ENCODE measurements at places on chromosomes 3 and 15.

DNA sequence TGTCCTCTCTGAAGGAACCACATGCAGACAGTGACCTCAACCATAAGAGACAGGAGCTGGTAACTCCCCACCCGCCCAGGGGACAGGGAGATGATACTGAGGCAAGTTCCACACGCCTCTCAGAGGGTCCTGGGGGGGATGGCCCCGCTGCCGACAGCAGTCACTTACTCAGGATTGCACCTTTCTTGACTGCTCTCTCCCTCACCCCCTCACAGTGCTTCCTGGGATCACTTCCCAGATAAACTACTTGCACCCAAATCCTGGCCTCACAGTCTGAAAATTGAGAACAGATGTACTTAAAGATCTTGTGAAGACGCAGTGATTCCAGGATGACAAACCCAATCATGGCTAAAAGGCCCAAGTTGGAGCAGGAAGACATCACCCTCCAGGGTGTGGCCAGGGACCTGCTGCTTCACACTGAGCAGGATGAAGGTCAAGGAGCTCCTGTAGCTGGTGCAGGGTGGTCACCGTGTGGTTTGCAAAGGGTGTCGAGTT, 207.6 kb downstream of the ADAMTS17 start:
- no peak for DNase-seq

DNA sequence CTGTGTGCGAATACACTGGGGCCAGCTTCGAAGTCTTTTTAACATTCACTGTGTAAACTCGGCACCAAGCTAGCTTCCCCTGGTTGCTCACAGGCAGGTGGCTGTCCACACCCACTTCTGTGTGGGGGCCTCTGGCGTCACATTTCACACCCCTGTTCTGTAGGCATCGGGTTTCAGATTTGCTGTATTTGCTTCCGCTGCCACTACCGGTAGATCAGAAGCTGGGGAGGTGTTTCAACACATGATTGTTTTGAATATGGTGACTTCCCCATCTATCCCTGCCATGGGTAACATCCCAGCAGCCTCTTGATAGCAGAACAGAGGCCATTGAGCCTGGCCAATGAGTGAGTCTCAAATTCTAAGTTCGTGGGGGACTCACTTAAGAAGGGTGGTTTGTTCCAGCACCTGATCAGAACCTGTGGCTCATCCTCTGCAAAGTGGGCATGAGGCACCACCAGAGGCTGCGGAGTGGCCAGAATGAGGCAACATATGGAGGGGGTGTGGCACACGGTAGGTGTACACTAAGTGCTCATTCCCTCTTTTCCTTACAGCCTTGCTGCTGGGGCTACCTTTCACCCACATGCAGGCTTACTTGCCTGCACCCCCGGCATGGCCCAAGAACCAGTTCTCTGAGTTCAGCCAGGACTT, 61.5 kb downstream of the IQSEC1 start:
- DNase-seq = peak; percentile 90

DNA sequence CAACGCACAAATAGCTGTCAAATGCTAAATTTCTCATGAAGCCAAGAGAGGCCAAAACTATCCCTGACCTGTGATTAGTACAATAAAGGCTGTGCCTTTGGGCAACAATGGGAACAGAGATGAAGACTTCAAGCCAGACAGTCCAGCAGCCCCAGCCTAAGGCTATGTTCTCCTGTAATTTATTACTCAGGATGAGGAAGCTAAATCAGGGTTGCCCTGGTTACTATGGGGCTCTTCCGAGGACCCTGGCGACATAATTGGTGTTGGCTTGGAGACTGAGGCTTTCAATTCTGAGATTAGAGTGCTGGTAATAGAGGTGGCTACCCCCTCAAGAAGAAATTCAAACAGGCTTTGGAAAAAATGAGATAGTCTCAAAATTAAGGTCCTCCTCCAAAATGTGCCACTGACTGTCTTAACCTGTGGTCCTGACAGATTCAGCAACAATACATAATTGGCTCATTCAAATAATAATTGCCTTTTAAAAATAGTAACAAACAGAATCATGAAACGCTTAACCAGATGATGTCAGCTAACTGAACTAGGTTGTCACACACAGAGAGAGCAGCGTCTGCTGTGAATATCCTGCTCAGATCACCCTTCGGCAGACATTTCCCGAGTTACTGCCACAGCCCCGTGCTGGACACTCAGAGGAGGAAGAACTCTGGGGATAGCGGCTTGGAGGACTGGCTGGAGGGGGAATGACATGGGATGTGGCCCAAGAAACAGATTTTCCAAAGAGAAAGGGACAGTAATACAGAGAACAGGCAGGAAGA, 43.0 kb downstream of the NSMCE3 start:
- DNase-seq = no peak

- DNase-seq = no peak
Observed at GRCh38 chr3:108406063-108406660, 104.2 kb downstream of the MYH15 start.

DNA sequence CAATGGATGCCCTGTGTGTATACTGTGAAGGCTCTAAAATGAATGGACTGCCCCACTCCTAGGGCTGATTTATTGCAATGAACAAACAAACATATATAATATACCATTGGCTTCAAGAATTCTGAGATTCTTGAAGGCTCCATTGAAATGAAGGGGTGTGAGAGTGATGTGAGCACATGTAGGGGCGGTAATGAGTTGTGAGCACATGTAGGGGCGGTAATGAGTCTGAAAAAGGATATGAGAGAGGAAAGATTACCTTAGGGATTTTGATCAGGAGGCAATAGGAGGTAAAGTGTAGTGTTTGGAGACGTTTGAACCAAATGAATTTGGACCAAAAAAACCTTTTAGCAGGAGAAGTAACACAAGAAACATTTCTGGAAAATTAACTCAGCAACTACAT, 3.7 kb downstream of the FAM162A start:
- DNase-seq = no peak

- no peak for DNase-seq
Observed at GRCh38 chr3:13535905-13536304, 13.0 kb upstream of the FBLN2 start.

DNA sequence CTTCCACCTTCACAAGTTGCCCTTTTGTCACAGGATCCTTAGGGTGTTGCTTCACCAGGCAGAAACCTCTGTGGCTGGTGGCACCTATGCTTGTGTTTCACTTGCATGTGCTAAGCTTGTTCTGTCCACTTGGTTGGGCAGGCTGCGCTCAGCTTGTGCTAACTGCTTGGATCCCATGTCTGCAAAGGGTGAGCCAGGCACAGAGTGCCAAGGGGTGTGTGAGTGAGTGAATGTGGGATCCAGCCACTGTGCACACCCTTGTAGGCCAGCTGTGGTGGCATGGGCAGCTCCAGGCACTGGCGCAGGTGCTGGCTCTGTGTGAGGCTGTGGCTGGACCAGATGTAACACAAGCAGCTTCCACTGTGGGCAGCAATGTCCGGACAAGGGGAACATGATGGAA, 728.7 kb upstream of the ROBO1 start:
- no peak for DNase-seq

DNA sequence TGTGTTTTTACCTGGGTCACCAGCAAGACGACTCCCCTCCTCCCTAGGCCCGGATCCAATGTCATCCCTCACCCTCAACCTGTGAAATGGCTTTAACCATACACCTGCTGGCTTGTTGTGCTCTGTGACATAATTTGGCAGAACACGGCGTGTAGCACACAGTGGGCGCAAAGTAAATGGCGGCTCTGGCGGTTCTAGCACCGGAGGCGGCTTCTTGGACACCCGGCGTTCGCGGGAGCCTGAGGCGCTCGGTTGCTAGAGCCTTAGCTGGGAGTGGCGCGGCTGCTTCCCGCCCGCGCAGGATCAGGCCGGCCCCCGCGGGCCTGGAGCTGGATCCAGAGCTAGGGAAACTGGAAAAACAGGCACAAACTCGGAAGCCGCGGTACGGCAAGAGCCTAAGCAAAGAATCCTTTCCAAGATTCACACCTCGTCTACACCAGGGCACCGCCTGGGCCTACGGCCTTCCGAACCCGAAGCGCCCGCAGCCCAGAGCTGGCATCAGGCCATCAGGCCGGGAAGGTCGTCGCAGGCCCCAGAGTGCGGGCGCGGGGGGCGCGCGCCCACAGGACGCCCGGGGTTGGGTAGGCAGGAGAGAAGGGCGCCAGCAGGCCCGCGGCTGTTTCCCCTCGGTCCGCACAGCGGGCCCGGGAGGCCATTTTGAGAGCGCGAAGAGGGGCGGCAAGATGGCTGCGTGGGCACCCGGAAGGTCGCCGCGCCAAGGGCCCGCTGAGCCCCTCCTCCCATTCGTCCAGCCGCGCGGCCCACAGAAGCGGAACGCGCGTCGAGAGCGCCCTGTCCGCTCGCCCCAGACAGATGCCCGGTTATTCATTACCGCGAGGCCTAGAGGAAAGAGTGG, 43.9 kb upstream of the POLG start:
- no peak for DNase-seq

DNA sequence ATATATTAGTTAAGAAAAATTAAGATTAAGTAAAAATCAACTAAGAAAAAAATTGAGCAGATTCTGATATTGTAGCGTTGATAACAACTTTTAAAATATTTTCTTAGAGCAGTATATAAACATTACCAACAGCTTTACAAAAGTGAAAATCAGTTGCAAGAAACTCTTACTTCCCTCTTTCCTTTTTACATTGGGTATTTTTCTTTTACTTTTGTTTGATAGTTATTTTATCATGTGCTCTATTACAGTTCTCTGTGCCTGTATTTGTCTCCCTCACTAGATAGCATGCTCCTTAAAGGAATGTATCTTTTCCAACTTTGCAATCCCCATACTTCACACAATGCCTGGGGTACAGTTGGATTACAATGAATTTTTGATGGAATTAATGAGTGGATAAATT, 87.5 kb upstream of the P3H2 start:
- DNase-seq = no peak

DNA sequence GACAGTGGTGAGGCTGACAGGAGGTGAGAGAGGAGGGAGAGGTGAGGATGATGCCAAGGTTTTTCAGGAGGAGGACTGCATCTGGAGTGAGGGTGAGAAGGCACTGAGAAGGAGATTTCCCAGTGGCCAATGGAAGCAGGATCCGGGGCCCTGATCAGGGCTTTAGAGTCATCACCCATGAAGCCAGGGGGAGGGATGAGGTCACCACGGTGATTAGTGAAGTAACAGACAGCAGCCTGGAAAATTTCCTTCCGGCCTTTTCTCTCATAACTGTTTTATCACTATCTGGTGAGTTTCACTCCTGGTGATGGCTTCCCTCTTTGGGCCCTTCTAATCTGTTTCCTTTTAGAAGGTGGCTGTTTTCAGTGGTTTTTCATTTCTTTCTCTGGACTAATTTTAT, 80.5 kb upstream of the WNT5A start:
- DNase-seq = no peak

- DNase-seq = no peak
Observed at GRCh38 chr3:12935023-12935860, 93.9 kb upstream of the RPL32 start.

- no peak for DNase-seq
Observed at GRCh38 chr3:185071287-185071800, 81.5 kb downstream of the C3orf70 start.

GRCh38 chr3:170553788-170554757, 31.8 kb downstream of the SLC7A14 start:
- DNase-seq = no peak

GRCh38 chr3:56704706-56705105, 21.6 kb upstream of the TASOR start:
- DNase-seq = no peak

GRCh38 chr3:131329774-131330173, 51.8 kb upstream of the NUDT16 start:
- DNase-seq = no peak
